ENCODE measurements at places on chromosomes 5 and 9.

GRCh38 chr5:158538506-158539074 is 561.1 kb downstream of the EBF1 start:
- DNase-seq = no peak

GRCh38 chr5:143376911-143377813 is 26.3 kb downstream of the NR3C1 start:
- DNase-seq = no peak

- DNase-seq = peak; percentile 23
Measured at GRCh38 chr5:74316064-74316603, 324.4 kb downstream of the ENC1 start.

DNA sequence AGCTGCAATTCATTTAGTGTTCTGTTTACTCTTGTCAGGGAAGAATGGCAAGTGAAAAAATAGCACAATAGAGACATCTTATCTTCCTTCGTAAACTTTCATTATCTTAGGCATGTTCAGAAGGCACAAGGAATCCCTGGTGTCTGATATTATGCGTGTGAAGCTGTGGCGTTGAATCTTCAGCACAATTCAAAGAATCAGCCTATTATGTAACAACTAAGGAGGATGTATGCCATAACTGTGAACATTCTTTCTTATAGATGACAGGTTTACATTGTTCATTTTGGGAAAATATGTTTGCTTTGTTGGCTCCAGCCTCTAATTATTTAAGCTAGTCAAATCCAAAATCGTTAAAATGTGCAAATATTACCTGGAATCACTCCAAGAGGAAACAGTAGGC is 446.1 kb downstream of the ANXA1 start:
- no peak for DNase-seq

DNA sequence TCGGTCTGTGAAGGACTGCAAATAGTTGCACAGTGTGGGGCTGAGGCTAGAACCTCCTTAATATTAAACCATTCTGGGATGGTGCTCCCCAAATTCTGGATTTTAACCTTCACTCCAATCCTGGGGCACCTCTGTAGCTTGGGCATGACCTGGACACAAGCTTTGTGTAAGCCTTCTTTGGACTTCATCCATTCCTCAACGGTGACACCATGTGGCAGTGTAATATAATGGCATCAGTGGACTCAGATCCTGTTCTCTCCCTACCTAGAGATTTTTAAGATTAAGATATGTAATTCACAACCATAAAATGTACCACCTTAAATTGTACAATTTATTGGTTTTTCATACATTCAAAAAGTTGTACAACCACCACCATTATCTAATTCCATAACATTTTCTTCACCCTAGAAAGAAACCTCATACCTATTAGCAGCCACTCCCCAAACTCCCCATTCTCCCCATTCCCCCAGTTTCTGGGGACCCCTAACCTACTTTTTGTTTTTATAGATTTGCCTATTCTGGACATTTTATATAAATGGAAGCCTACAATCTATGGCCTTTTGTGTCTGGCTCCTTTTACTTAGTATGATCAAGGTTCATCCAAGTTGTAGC is 4.8 kb upstream of the PLGRKT start:
- DNase-seq = no peak

GRCh38 chr9:113403646-113404045 is 2.6 kb upstream of the ALAD start:
- DNase-seq = no peak

GRCh38 chr9:105318729-105319191 is 74.3 kb downstream of the SLC44A1 start:
- DNase-seq = no peak

DNA sequence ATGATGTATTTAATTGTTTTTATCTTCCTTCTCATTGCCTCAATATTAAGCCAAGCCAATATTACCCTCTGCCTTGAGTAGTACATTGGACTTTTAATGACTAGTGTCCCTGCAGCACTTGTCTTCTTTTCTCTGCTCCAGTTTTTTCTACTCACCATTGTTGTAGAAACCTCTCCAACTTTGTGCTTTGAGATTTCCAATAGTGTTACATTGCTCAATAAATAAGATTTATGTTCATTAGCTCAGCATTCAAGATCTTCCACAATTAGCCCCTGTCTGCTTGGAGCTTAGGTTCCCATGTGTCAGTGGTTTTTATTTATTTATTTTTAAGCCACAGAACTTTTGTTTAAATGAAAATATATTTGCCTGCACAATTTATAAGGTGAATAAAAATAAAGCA is 145.3 kb downstream of the ADGRV1 start:
- no peak for DNase-seq

GRCh38 chr5:111697881-111698757 is 58.9 kb downstream of the NREP start:
- no peak for DNase-seq

GRCh38 chr9:91127653-91128052 is 234.1 kb downstream of the AUH start:
- no peak for DNase-seq

DNA sequence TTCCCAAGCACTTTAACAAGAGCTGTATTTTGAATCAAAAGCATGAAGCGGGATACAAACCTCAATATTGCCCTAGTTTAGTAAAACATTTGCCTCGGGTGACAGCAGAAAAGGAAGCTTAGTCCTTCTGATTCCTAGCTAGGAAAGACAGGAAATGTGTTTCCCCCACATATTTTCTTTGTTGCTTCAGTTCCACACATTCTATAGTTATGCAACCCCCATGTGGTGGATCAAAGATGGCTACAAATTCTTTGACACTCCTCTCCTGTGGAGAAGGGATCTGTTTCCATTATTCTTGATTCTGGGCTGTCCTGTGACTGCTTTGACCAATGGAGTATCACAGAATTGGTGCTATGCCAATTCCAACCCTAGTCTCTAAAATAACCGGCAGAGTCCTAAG is 89.1 kb upstream of the SLC30A5 start:
- DNase-seq = no peak

DNA sequence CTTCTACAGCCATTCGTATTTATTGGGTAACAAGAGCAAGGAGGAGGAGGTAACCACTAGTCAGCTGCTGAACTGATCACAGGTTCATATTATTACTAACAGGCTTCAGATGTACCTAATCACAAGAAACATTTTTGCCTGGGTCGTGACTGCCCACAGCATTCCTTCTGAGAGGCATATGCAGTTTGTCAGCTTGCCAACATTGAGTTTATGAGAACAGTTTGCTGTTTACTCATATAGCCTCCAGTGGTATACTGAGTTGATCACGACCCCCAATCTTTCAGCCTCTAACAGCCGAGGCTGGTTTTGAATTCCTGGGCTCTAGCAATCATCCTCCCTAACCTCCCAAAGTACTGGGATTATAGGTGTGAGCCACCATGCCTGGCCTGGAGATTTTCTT is 693.6 kb downstream of the TLE1 start:
- DNase-seq = no peak

DNA sequence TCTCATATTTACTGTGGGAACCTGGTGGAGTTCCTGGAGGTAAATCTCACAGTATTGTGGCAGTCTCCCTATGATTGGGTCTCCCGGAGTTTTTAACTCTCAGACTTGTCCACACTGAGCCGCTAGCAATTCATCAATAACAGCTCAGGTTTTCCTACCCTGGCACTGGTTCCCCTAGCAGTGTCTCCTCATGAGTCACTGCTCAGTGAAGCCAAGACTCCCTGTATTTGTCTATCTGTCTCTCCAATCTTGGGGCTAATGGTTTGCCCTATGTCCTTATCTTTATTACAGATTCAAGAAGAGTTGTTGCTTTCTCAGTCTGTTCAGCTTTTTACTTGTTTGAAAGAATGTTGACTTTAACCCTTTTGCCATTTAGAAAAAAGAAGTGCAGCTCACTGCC is 176.7 kb upstream of the FGF10 start:
- DNase-seq = no peak

DNA sequence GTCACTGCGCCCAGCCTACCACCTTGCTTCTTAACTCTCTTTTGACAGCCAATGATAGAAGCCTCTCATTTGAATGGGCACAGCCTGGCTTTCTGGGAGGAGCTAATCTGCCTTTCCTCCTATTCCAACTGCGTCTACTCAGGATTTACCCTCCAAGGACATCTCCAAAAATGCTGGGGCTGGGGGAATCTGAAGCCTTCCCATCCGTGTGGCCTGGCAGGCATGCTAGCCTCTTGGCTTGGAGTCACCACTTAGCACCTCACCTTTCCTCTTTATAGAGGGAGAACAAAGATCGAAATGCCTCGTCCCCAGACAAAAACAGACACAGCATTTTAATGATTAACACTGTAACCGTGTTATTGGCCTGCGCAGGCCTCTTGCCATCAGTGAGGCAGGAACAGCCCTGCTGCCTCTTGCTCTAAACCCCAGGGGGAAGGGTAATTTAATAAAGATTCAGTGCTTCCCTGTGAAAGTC is 108.2 kb upstream of the KLF4 start:
- no peak for DNase-seq

DNA sequence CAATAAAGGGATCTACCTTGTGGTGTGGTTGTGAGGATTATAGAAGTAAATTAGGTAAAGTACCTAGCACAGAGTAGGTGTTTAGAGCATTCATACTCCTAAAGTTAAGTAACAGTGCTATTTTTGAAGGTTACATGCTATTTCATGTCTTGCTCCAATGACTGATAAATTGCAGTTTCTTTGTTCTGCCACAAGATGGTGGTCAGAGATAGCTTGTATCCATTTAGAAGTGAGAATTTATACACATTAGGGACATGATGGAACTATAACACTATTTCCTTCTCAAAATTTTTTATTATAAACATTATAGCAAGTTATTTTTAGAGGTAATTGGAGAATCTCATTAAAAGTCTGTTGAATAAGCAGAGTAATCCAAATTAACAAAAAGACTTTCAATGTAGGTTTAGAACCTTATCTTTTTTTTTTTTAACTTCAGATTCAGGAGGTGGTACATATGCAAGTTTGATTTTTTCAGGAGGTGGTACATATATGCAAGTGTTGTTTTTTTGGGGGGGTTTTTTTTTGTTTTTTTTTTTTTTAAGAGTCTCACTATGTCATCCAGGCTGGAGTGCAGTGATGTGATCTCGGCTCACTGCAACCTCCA is 17.1 kb downstream of the MTREX start:
- no peak for DNase-seq

GRCh38 chr9:15763371-15763770 is 210.5 kb downstream of the CCDC171 start:
- no peak for DNase-seq

DNA sequence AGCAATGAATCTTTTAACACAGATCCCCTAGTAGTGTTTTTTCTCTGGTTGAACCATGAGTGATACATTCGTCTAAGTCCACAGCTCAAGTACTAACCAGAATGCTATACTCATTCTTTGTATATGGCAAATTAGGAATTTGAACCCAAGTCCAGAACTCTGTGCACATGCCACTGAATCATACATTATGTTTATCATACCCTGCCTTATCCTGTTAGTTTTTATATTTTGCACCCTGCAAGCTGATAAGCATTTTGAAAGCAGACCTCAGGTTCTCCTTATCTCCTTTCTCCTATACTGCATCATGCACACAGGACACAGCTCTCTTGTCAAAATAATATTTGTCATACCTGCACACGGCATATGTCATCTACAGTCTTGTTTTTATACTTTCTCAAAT is 54.6 kb upstream of the ELL2 start:
- DNase-seq = no peak

DNA sequence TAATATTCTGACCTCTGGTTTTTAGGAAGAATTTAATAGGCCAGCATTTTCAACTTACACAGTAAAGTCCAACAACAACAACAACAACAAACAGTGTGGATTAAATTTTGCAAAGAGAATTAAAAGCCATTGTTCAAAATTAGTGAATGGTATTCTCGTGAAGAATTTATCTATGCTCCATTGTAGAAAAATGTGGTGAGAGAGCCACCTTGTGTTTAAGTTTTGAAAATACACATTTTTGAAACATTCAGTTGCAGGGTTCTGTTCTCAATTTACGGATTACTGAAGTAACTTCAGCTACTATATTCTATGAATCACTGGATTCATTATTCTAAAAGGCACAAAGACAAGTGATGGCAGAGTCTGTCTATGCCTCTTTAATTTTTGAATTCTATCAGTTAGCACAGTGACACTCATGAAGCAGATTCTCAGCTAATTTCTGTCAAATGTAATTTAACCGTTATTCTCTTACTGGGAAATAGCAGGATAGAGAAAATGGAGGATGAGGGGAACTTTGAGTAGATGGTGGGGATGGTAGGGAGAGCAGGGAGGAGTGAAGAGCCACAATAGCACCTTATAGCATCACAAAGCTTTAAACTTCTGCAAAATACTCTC is 11.0 kb downstream of the CCDC152 start:
- no peak for DNase-seq

- no peak for DNase-seq
Measured at GRCh38 chr9:77544546-77544945, 103.6 kb downstream of the GNA14 start.

- DNase-seq = no peak
Measured at GRCh38 chr5:111385970-111386831, 126.1 kb downstream of the STARD4 start.

- DNase-seq = no peak
Measured at GRCh38 chr5:141864371-141865370, 13.5 kb downstream of the PCDH1 start.

- DNase-seq = no peak
Measured at GRCh38 chr5:154868702-154869101, 10.3 kb downstream of the CNOT8 start.

DNA sequence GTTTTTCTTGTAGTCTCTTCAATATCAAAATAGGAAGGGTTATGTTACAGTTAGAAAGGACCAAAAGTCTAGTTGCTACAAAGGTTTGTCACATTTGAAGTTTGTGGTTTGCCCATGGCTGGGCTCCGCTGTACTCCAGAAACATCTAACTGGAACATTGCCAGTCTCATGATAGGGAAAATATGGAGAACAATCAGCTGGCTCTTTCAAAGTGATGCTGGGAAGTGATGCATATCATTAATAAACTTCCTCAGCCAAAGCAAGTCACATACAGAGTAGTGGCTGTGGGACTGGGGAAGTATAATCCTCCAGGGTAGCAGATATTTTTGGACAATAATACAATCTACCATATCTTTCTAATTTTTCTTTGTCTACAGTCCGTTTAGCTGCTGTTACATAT is 8.8 kb downstream of the BTF3 start:
- DNase-seq = no peak

DNA sequence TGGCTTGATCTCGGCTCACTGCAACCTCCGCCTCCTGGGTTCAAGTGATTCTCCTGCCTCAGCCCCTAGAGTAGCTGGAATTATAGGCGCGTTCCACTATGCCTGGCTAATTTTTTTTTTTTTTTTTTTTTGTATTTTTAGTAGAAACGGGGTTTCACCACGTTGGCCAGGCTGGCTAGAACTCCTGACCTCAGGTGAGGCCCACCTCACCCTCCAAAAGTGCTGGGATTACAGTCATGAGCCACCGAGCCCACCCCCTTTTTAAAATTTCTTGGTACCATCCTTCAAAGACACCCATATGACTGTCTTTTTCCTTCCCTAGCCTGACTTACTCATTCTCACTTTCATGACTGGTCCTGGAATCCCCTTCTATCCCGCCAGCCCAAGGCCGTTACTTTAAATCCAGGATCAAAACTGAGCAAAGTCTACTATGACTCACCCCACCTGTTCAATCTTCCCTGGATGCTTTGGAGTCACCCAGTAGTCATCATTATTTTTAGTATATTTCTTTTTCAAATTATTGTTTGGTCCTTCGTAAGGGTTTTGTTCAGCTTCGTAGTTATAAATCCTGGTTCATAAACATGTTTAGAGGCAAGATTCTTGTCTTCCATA is 1.2 kb upstream of the TBCA start:
- no peak for DNase-seq
